Astrocyte (in vitro differentiated cells and primary cell): ENCODE measurements at places on chromosomes 4 and X. TPM values are rescaled to one million over a fixed set of nuclear protein-coding genes. Genes with fewer than 3 reads are reported as not detected.

The MAGEB18 gene
- total RNA-seq = not detected in 2 replicates

DNA sequence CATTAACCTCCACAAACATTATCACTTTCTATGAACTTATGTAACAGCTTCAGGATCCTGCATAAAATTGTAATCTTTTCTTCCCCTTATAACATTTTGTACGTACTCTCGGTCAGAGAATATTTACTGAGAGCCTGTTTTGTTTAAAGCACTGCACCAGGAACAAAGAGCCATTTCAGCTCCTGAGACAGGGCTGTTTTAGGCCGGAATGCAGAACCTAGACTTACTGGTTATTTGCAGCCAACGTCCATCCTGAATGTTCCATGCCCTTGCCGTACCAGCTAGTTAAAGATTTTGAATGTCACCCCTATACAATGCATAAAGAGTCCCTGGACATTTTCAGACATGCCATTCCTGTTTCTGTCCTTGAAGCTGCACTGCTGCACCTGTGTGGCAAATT is 248.8 kb downstream of the PCDH7 start:
- H3K36me3 ChIP-seq = no peaks in the 10 kb centered on the region
- no peak overlapping the region for H3K27ac ChIP-seq
- H3K27me3 ChIP-seq = no peaks in the 10 kb centered on the region
- H3K4me3 ChIP-seq = no peak overlapping the region

DNA sequence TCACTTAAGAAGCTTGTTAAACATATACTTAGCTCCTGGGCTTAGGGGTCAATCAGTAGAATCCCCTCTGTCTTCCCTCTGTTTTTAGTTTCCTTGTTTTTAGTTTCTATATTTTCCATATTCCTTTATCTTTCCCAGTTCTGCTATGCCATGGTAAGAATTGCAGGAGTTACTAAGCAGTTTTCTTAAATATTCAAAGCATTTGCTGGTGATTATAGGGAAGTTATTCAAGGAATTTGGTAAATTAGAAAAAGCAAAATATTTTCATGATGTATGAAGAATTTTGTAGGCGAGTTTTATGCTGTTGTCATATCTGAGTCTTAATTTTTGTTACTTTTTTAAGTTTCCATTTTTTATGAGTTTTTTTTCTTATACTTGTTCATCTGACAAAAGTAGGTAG is 91.6 kb upstream of the NUDT6 start:
- H3K4me3 ChIP-seq = no peak overlapping the region
- no peaks in the 10 kb centered on the region for H3K36me3 ChIP-seq

DNA sequence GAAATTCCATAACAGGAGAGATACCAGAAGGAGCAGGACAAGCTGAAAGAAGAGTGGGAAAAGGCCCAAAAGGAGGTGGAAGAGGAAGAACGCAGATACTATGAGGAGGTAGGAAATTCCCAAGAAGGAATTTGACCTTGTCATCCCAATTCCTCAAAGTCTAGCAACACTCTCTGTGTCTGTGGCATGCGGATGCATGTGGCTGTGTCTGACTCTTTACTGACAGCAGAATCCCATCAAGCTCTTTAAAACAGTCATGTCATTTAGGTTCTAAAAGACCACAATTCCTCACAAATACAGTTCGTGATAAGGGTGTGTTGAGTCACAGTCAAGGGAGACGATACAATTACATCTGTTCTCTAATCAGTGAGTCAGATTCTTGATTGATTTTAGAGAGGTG is 68.5 kb downstream of the PHOX2B start:
- H3K27ac ChIP-seq = no peak overlapping the region
- H3K36me3 ChIP-seq = no peaks in the 10 kb centered on the region
- no peak overlapping the region for H3K4me3 ChIP-seq
- no peaks in the 10 kb centered on the region for H3K4me1 ChIP-seq
- peak; percentile 46 for DNase-seq

GRCh38 chrX:45622538-45622937 is 421.9 kb upstream of the DIPK2B start:
- no peak overlapping the region for H3K4me3 ChIP-seq
- H3K27ac ChIP-seq = peak overlapping the region; percentile 84
- no peaks in the 10 kb centered on the region for H3K36me3 ChIP-seq
- peak; percentile 71 for DNase-seq
- H3K4me1 ChIP-seq = peaks cover 22% of the 10 kb centered on the region

The RASGEF1B gene
- 0.77 and 1.5 TPM in 2 replicates for total RNA-seq

The PRDM8 gene
- total RNA-seq = 0.19 and 0.25 TPM in 2 replicates

- H3K4me3 ChIP-seq = no peak overlapping the region
- no peaks in the 10 kb centered on the region for H3K36me3 ChIP-seq
- no peaks in the 10 kb centered on the region for H3K4me1 ChIP-seq
- DNase-seq = no peak
- no peaks in the 10 kb centered on the region for H3K27me3 ChIP-seq
These were observed 323.1 kb downstream of the GBA3 start for GRCh38 chr4:23015821-23016220.

DNA sequence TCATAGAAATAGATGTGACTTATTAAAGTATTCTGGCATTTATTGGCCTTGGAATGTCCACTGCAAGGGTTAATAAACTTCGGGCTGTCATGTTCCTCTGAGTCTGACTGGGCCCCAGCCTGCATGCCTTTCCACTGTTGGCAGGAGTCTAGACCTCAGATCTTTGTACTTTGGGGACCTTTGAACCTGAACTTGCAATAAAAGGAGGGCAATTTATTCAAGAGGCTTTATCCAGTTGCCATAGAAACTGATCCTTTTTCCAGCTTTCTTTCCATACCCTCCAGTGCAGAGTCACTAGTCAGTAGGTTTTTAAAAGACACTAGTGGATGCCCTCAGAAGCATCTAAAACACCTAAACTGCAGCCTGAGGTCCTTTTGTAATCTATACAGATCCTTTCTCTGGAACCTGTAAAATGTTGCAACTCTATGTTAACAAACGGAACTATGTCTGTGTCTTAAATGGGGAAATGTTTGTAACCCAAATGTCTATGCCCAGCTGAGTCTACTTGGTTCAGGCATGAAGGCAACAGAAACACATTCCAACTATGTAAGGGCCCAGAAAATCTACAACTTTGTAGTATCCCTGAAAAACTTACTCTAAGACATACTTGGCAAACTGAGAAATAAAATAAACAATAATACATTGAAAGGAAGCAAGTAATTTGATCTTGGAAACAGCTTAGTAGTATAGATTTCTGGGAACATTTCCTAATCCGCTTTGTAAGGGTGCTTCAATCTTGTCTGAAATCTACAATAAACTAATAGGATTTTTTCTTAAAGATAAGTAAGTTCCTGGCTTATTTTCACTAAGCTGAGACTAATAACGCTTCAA is 41.5 kb downstream of the SOWAHB start:
- peaks cover 8% of the 10 kb centered on the region for H3K4me1 ChIP-seq
- no peak overlapping the region for H3K4me3 ChIP-seq
- no peaks in the 10 kb centered on the region for H3K27me3 ChIP-seq
- H3K36me3 ChIP-seq = no peaks in the 10 kb centered on the region
- H3K27ac ChIP-seq = no peak overlapping the region
- peak; percentile 62 for DNase-seq

The NWD2 gene
- total RNA-seq = not detected in 2 replicates

The USP17L5 gene
- not detected in 2 replicates for total RNA-seq

- H3K4me1 ChIP-seq = no peaks in the 10 kb centered on the region
- peaks cover 5% of the 10 kb centered on the region for H3K27me3 ChIP-seq
- DNase-seq = peak; percentile 25
These were observed 119.8 kb upstream of the ATP6AP2 start for GRCh38 chrX:40460926-40461325.

GRCh38 chr4:47373709-47374108 is 89.8 kb downstream of the COMMD8 start:
- no peak overlapping the region for H3K27ac ChIP-seq
- H3K4me1 ChIP-seq = no peaks in the 10 kb centered on the region
- H3K27me3 ChIP-seq = no peaks in the 10 kb centered on the region

The TASL gene
- not detected in 2 replicates for total RNA-seq

- H3K4me1 ChIP-seq = peaks cover 5% of the 10 kb centered on the region
- H3K4me3 ChIP-seq = no peak overlapping the region
- H3K36me3 ChIP-seq = no peaks in the 10 kb centered on the region
- H3K27ac ChIP-seq = no peak overlapping the region
These were observed 15.3 kb downstream of the SLC6A8 start for GRCh38 chrX:153703036-153703370.

GRCh38 chr4:140047017-140047640 is 106.9 kb downstream of the MAML3 start:
- no peak overlapping the region for H3K27ac ChIP-seq
- no peak for DNase-seq
- no peaks in the 10 kb centered on the region for H3K27me3 ChIP-seq
- no peak overlapping the region for H3K4me3 ChIP-seq
- H3K36me3 ChIP-seq = no peaks in the 10 kb centered on the region
- H3K4me1 ChIP-seq = peaks cover 19% of the 10 kb centered on the region

DNA sequence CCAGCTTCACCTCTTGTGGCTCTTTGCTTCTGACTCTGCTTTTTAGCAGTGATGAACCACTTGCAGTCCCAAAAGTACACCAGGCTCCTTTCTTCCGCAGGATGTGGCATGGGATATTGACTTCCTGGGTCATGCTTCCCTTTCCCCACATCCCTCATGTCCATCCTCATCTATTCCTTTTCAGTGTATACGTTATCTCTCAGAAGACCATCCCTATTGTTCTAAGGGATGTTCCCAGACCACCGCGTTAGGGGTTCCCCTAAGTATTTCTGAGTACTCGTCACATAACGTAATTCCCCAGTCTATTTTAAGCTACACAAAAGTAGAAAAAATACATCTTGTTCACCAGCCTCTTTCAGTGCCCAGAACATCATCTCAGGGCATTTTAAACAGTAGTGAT is 71.1 kb upstream of the NLGN4X start:
- no peaks in the 10 kb centered on the region for H3K36me3 ChIP-seq
- no peaks in the 10 kb centered on the region for H3K4me1 ChIP-seq
- no peak overlapping the region for H3K4me3 ChIP-seq
- no peak overlapping the region for H3K27ac ChIP-seq

The CDKL2 gene
- total RNA-seq = 3.7 and 4.7 TPM in 2 replicates

DNA sequence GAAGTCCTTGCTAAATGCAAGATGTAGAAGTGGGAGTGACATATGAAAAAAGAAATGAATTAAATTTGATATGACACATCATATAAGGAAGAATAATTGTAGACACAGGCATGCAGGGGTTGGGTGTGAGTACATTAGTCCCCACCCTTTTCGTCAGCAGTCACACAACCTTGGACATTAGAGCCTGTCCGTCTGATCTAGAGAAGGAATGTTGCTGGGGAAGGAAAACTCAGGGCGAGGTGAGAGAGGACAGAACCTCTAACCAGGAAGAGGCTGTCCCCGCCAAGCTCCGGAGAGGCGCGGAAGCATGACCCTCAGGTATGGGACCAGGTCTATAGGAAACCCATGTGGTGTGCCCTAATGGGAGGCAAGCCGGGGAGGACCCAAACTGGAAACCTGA is 102.1 kb downstream of the RELL1 start:
- H3K27ac ChIP-seq = no peak overlapping the region
- no peak overlapping the region for H3K4me3 ChIP-seq
- no peaks in the 10 kb centered on the region for H3K27me3 ChIP-seq
- H3K36me3 ChIP-seq = no peaks in the 10 kb centered on the region

DNA sequence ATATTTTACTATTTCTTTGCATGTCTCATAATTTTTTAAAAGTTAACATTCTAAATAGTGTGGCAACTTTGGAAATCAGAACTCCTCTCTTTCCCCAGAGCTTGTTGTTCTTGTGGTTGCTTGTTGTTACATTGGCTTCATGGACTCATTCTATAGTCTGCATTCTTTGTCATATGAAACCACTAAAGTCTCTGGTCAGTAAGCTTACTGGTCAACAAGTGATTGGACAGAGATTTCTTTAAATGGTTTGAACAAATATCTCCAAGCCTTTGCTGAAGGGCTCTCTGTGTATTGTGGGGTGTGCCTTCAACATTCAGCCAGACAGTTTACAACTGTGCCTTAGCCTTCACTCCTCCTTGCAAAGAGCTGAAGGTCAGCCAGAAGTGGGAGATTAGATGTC is 147.2 kb downstream of the OPHN1 start:
- no peaks in the 10 kb centered on the region for H3K36me3 ChIP-seq
- no peak overlapping the region for H3K4me3 ChIP-seq
- no peak for DNase-seq
- no peak overlapping the region for H3K27ac ChIP-seq

GRCh38 chr4:13498469-13498868 is 14.3 kb upstream of the RAB28 start:
- H3K27ac ChIP-seq = no peak overlapping the region
- DNase-seq = no peak
- peaks cover 4% of the 10 kb centered on the region for H3K27me3 ChIP-seq
- H3K36me3 ChIP-seq = no peaks in the 10 kb centered on the region
- no peak overlapping the region for H3K4me3 ChIP-seq

GRCh38 chr4:70721747-70722146 is at the start of gene RUFY3:
Gene RUFY3, plus strand, starts transcription at chr4:70721964. Its CDS starts 610 bp downstream, at chr4:70722574.
- peak within 1 kb of the TSS; percentile 89 for H3K27ac ChIP-seq
- peaks cover 11% of the 10 kb centered on the region for H3K4me1 ChIP-seq
- peak within 1 kb of the TSS; percentile 80 for H3K4me3 ChIP-seq
- H3K27me3 ChIP-seq = no peaks in the 10 kb centered on the region
- peak; percentile 96 for DNase-seq

DNA sequence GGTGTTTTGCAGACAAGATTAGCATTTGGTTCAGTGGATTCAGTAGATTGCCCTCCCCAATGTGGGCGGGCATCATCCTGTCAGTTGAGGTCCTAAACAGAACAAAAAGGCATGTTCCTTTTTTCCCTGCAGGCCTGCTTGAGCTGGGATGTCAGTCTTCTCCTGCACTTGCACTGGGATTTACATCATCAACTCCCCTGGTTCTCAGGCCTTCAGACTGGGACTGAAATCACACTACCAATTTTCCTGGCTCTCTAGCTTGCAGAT is 278.9 kb upstream of the FTHL17 start:
- DNase-seq = no peak
- no peak overlapping the region for H3K27ac ChIP-seq
- no peaks in the 10 kb centered on the region for H3K4me1 ChIP-seq
- H3K4me3 ChIP-seq = no peak overlapping the region
- no peaks in the 10 kb centered on the region for H3K36me3 ChIP-seq
- no peaks in the 10 kb centered on the region for H3K27me3 ChIP-seq

DNA sequence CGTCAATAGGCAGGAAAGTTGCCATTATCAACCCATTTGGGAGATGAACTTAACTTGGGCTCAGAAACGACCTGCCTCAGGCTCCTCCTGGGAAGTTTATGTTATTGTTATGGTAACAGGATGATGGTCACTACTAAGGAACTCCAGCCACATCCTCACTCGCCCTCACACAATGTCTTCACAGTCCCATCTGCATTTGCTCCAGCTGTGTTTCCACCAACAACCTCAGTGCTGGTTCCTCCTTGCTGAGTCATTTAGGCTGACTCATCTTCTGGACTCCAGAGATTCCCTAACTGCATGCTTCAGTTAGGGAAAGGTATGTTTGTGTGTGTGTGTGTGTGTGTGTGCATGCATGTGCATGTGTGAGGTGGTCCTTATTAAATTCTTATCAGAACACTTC is 293.4 kb upstream of the BOD1L1 start:
- no peaks in the 10 kb centered on the region for H3K36me3 ChIP-seq
- no peak overlapping the region for H3K4me3 ChIP-seq
- H3K27ac ChIP-seq = peak overlapping the region; percentile 97
- DNase-seq = peak; percentile 100
- H3K4me1 ChIP-seq = peaks cover 45% of the 10 kb centered on the region
